ENCODE measurements at places on chromosomes 2 and 18.

DNA sequence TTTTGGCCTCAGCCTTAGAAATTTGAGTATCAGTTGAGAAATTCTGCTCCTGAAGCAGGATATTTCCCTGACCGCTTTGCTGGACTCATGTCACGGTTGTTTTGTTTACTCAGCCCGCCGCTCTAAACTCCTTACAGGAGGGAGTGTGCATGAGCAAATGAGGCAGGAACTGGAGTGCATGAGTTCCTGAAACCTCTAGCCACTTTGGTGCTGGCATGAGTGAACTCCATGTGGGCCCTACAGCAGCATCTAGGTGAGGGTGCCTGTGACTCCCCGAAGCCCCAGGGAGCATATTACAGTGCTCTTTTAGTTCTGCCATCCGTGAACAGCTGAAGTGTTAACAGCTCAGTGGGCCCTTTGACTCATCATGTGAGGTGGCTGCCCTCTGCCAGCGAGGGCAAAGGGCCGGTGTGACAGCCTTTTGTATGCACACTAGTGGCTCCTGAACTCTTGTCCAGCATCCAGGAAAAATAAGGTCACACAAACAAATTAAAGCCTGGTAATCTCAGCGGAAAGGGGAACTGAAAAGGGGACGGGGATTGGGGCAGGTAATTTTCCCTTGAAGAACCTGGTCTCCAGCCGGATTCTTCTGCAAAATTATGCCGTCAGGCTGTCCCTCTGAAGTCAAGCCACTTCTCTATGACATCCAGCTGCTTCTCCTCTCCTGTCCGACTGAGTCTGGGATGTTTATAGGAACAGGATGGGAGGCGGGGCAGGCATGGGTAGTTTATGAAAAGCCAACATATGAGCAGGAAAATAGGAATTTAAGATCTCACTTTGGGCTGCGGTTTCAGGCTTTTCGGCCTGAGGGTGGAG is 1668.7 kb downstream of the SUCLG1 start:
- no peak overlapping the region for H3K27ac ChIP-seq
- peak; percentile 4 for DNase-seq
- no peaks in the 10 kb centered on the region for H3K4me1 ChIP-seq
- H3K36me3 ChIP-seq, result no peaks in the 10 kb centered on the region
- H3K4me3 ChIP-seq, result no peak overlapping the region
- H3K27me3 ChIP-seq, result no peaks in the 10 kb centered on the region

GRCh38 chr2:11996618-11997017 is 250.2 kb downstream of the LPIN1 start:
- no peaks in the 10 kb centered on the region for H3K27me3 ChIP-seq
- no peaks in the 10 kb centered on the region for H3K36me3 ChIP-seq
- peak; percentile 75 for DNase-seq

- peak overlapping the region; percentile 52 for H3K27ac ChIP-seq
- H3K4me3 ChIP-seq, result 0 out of 2 replicates have a peak overlapping the region, but pooled peaks have one; percentile 8
- no peaks in the 10 kb centered on the region for H3K36me3 ChIP-seq
- peaks cover 27% of the 10 kb centered on the region for H3K4me1 ChIP-seq
- no peaks in the 10 kb centered on the region for H3K27me3 ChIP-seq
- peak; percentile 94 for DNase-seq
Observed at GRCh38 chr18:10010611-10011015, 96.8 kb downstream of the VAPA start.

DNA sequence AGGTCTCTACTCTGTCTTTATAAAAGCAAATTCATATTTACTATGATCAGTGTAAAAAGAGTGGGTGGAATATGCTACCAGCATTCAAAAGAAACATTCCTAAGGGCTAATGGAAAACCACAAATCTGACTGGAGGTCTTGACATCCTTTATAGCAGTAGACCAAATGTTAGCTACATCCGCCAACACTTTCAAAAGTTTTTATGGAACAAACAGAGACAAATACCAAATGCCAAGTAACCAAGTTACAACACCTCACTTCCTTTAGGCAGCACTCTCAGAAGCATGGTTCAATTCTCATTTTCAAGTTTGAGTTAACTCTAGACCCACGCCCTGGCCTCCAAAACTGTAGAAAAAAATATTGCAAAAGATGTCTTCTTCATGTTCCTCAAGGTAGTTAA is 78.3 kb upstream of the SETBP1 start:
- no peaks in the 10 kb centered on the region for H3K36me3 ChIP-seq
- H3K27ac ChIP-seq, result peak overlapping the region; percentile 62
- peaks cover 38% of the 10 kb centered on the region for H3K4me1 ChIP-seq
- no peaks in the 10 kb centered on the region for H3K27me3 ChIP-seq
- H3K4me3 ChIP-seq, result no peak overlapping the region

- H3K4me3 ChIP-seq, result no peak overlapping the region
- H3K4me1 ChIP-seq, result no peaks in the 10 kb centered on the region
- DNase-seq, result no peak
- no peaks in the 10 kb centered on the region for H3K27me3 ChIP-seq
- H3K36me3 ChIP-seq, result no peaks in the 10 kb centered on the region
Observed at GRCh38 chr2:5437375-5437774, 254.8 kb upstream of the SOX11 start.

DNA sequence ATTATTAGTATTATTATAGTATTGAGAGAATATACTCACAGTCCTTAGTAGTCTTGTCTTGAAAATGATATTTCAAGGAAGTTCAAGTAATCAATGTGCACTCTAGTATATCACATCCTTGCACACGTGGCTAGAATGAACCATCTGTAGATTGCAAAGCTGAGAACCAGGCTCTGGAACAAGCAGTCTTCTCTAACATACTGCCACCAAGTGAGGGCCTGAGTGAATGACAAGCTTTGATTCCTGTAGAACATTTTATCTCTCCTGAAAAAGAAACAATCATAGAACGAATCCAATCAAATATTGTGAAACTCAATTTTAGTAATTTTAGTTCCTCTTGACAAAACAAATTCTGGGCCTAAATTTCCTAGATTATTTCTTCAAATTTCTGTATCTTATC is 55.3 kb upstream of the SULT1C3 start:
- H3K4me1 ChIP-seq, result peaks cover 5% of the 10 kb centered on the region
- peak; percentile 55 for DNase-seq
- H3K36me3 ChIP-seq, result no peaks in the 10 kb centered on the region
- no peak overlapping the region for H3K27ac ChIP-seq

DNA sequence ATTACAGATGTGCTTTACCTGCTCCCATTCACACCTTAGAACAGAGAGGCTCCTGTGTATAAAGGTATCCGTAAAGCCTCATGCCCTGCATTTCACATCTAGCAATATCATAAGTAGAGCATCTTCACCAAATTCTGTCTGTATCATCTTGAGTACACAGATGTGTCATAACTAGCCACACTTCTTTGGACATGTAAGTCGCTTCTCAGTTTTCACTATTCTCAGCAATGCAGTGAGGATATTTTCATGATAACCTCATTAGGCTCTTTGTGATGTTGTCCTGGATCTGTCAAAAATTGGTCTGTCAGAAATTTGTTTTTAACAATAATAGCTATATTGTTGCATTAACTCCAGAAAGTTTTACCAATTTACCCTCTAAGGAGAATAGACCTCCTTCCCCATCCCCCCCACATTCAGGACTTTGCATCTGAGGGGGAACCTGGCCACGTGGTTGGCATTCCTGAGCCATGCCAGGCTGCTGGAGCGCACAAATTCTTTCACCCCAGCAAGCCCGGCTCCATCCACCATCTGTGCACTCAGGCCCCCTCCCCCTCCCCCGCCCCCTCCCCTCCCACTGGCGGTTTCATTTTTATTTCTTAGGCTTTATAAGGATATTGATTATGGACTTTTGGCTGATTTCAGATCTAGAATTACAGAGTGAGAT is 34.1 kb downstream of the AGAP1 start:
- no peak overlapping the region for H3K27ac ChIP-seq
- H3K36me3 ChIP-seq, result no peaks in the 10 kb centered on the region
- no peaks in the 10 kb centered on the region for H3K27me3 ChIP-seq
- peak; percentile 24 for DNase-seq
- H3K4me1 ChIP-seq, result 0 out of 2 replicates have a peak, but pooled peaks cover under 1% of the 10 kb centered on the region

GRCh38 chr2:120206022-120206581 is 17.1 kb downstream of the TMEM185B start:
- H3K36me3 ChIP-seq, result no peaks in the 10 kb centered on the region
- H3K4me1 ChIP-seq, result no peaks in the 10 kb centered on the region
- H3K27ac ChIP-seq, result no peak overlapping the region
- peak; percentile 20 for DNase-seq
- H3K27me3 ChIP-seq, result no peaks in the 10 kb centered on the region
- H3K4me3 ChIP-seq, result no peak overlapping the region

DNA sequence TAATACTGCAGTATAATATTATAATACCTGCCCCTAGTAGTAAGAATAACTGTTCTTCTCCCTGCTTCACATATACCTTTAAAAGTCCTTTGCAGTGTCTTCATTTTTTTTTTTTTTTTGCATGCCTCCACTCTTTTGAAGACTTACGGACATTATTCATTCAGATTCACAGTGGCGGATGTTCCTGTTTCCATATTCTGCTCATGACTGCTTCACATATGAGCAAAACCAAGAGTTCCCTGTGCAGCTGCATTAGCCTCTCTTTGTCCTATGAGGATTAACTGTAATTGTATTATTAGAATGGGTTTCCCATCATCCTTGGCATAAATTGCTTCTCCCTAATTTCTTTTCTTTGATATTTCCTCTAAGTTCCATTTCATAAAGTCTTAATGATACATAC is 12.8 kb downstream of the IL18RAP start:
- H3K36me3 ChIP-seq, result no peaks in the 10 kb centered on the region
- no peak overlapping the region for H3K4me3 ChIP-seq
- H3K27ac ChIP-seq, result no peak overlapping the region
- no peaks in the 10 kb centered on the region for H3K4me1 ChIP-seq
- no peak for DNase-seq

DNA sequence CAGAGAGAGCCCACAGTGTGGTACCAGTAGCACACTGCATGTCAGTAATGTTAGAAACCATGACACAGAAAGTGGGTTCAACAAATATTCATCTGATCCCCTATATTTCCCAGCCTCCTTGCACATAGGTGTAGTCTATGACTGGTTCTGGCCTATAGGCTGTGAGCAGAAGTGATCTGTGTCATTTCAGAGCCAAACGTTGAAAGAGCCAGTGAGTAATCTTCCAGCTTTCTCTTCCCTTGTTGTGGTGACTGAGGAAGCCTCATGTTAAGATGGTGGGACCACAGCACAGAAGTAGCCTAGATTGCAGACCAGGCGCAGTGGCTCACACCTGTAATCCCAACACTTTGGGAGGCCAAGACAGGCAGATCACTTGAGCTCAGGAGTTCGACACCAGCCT is 4.1 kb downstream of the TMEM237 start:
- peaks cover 34% of the 10 kb centered on the region for H3K36me3 ChIP-seq
- no peak overlapping the region for H3K4me3 ChIP-seq
- peaks cover 8% of the 10 kb centered on the region for H3K4me1 ChIP-seq
- DNase-seq, result peak; percentile 22
- H3K27me3 ChIP-seq, result no peaks in the 10 kb centered on the region
- H3K27ac ChIP-seq, result no peak overlapping the region
